Fibroblast of skin of left biceps (primary cell): ENCODE measurements at places on chromosomes 3 and 15.

- peak; percentile 78 for DNase-seq
These were observed 35.8 kb downstream of the ST8SIA2 start for GRCh38 chr15:92429378-92430068.

DNA sequence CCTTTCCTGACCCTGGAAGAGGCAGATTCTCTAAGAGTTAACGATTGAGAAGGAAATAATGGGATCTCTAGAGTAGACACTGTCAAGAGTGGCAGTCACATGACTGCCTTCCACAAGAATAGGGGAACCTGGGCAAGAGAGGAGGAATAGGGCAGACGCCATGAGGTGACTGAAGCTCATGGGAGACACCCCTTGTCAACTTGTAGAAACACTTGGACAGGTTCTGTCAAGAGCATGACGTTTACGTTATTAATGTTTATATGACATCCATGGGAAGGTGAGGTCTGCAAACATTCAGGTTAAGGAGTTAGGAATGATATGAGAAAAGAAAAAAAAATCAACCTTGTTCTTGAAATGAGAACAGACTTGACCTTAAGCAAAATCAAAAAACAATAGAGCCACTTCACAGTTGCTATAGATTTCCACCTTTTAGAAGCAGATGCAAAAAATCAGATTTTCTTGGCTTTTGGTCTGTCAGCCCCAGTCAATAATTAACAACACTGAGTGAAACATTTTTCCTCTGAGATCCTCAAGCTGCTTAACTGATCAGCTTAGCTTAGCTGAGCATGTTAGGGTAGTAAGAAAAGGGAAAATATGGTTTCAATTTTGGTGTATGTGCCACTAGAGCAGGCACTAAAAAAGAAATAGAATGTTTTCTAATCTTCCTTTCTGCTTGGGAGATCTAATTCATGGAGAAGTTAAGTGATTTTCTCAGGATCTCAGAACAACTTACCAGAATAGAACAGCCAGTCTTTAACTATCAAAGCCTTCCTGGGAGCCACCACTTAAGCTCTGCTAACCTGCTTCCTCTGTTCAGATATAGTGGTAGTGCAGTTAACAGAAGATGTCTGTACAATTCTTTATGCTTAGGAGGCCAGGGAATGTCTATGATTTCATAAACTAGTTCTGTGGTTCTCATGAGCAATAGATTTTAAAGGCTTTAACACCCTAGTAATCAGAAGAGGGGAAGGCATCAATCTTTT, 116.9 kb downstream of the B3GALNT1 start:
- no peak for DNase-seq

DNA sequence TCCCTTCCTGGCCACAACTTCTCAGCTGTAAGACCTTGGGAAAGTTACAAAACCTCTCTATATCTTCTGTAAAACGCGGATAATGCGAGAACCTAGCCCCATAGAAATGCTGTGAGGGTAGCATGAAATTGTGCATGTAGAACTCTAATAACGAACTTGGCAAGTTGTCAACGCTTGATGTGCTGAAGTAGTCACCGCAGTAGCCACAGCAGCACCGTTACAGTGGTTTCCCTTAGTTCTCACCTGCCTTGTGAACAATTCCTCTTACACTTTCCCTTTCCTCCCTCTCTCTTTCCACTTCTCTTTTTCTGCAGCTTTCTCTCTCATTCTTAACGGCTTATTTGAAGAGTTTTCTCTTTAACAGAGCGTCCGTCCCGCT, 447 bp upstream of the SHQ1 start:
- DNase-seq: no peak

- DNase-seq: no peak
These were observed 740.9 kb upstream of the LMCD1 start for GRCh38 chr3:7760718-7761117.

GRCh38 chr3:111236836-111237713, 165.5 kb downstream of the NECTIN3 start:
- DNase-seq: no peak

- no peak for DNase-seq
These were observed 19.8 kb downstream of the IGDCC4 start for GRCh38 chr15:65402961-65403360.

- no peak for DNase-seq
These were observed 12.8 kb downstream of the SH3BP5 start for GRCh38 chr3:15319575-15319974.

DNA sequence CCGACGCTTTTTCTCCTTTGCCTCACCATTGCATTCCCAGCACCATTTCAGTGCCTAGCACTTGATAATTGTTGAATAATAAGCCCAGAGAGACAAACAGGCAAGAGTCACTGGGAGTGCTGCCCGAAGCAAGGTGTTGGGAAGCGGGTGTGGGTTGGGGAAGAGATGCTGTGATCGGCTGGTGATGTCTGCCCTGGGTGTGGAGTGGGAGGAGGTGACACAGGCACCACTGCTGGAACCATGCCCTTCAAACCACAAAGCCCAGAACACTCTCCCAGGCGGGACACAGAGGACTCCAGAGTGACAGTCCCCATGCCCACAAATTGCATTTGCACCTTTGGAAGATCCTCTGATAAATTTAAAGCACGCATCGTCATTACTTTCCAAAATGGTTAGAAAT, 148.2 kb downstream of the CHSY1 start:
- DNase-seq: no peak

DNA sequence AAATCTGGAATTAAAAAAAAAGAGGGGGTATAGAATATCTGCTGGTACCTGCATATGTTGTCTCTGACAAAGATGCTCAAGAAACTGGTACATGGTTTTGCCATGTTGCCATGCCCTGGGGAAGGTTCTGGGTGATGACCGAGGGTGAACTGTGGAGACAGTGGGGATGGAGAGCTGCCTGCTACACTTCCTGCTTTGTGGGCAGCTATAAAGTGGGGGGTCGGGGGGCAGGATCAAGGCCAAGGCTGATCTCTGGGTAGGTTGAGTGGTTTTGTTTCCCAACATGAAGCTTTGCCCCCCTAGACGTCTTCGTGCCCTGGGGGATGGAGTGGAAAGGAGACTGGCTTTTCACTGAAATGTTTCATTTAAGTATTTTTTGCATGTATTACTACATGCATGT, 74.6 kb downstream of the IQSEC1 start:
- DNase-seq: no peak

- DNase-seq: peak; percentile 4
These were observed 391.5 kb upstream of the CCDC54 start for GRCh38 chr3:106985721-106986120.

GRCh38 chr3:121794264-121794983, 40.4 kb downstream of the IQCB1 start:
- DNase-seq: no peak

DNA sequence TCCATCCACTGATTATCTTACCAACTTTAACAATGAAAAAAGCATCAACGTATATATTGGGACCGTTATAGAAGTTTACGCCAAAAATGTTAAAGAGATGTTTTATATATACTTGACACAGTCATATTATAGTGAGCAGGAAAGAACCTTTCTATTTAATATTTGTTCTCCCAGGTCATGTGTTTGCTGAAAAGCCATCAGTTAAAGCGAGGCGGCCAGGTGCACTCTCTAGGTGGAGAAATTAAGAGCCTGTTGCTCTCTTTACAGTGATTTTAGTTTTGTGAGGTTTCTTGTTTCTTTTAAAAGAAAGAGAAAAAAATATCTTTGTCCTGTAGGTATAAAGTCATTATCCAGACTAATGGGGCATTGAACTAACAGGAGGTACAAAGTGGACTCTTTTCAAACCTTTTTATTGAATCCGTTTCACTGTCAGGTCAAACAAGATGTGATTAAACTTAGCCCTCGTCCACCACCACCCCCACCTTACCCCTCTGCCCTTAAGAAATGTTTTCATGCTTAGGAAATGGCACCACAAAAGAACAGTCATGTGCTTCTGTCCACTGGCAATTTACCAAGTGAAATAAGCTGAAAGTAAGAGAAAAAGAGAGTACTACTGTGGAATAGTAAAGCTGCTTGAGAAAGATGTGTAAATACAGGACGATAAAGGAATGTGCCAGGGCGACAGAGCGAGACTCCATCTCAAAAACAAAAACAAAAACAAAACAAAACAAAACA, 279.9 kb downstream of the PTPRG start:
- DNase-seq: no peak

DNA sequence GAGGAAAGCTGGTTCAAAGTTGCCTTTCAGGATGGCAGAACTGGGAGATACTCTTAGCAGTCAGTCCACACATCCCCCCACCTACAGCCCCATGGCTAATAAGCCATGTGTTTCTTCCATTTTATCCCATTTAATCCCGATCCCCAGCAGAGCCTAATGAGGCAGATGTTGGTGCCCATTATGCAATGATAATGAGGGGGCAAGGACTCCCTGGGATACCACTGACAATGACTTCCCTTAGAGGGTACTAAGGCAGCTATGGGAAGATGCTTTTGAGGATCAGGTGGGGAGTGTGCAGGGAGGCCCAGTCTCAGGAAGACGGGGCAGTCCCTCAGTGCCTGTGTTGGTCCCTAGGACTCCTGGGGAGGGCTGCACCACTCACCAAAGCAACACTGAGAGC, 43.8 kb upstream of the TBC1D21 start:
- DNase-seq: no peak

GRCh38 chr15:78093242-78094020, 1.1 kb downstream of the SH2D7 start:
- DNase-seq: peak; percentile 85

DNA sequence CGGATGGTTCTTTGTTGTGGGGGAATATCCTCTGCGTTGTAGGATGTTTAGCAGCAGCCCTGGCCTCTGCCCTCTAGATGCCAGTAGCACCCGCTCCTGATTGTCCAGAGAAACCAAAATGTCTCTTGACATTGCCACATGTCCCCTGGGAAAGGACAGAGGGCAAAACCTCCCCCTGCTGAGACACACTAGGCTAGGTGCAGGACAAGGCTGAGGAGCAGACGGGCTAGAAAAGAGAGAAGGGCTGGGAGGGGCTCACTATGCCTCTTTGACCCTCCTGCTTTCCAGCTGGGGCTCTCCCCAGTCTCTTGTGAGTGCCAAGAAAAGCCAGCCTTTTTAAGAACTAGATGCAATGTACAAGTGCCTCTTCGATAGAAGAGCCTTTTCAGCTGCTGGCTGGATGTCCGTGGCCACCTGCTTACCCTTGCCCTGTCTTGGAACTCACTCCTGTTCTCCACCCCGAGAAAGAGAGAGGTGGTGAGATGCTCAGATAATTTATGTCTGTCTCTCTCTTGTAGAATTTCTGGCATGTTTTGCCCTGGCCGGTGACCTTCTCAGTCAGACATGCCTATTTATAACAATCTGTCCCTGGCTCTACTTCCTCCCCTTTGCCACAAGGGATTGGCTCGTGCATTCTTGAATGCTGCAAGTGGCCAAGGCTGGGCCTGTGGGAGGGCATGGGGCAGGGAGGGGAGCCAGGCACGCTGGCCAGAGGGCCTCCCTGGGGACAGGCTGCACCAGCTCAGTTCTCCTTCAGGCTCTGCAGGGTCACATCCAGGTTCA, 142.6 kb downstream of the RPLP1 start:
- no peak for DNase-seq

- no peak for DNase-seq
These were observed 104.3 kb downstream of the MEX3B start for GRCh38 chr15:81941479-81941878.

DNA sequence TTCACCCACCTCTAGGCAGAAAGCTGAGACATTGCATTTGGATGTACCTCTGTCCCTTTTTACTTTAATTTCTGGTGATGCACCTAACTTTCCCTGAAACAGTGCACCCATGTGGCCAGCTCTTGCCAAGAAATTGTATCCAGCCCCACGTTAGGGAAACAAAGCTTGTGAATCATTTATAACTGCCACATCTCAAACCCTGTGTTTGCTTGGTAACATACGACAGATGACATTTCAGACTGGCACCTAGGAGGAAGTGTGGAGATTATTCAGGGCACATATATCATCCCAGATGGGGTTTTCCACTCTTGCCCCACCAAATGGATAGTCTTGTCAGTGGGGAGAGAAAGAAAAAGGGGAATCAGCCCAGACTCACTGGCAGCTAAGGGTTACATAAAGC, 2.1 kb downstream of the CYB561D2 start:
- DNase-seq: no peak

- DNase-seq: no peak
These were observed 767.0 kb downstream of the OTOL1 start for GRCh38 chr3:162263596-162263995.

- DNase-seq: no peak
These were observed 29.0 kb downstream of the CMSS1 start for GRCh38 chr3:99846477-99847160.

DNA sequence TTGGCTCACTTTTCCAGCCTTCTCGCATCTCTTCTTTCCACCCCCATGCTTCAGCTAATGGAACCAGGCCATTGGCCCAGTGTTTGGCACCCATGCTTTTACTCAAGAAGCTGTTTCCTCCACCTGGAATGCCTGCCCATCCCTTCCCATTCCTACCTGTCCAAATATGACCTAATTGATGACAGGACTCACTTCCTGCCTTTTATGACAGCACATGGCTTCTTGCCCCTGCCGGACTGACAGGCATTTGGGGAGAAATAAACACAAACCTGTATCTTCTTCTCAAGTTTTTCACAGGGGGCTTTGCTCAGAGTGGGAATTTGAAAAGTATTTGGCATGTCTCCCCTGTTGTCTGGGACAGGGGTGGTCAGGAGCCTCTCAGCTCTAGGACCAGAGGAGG, 120.1 kb downstream of the ABHD5 start:
- no peak for DNase-seq

DNA sequence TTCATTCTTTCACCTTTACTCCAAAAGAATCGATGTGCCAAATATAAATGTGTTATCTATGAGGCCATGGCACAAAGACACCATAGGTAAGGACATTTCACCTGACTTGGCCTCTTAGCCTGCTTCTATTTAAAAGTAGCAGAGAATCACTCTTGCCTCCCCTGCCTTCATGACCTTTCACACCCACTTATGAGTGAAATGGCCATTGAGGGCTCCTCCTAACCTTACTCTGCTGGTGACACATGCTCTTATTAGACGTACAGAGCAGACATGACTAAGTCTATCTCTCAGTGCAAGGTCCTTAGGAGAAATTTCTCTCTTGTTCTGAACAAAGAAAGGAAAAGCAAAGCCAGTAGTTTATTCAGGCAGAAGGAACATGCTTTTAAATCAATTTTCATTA, 150.7 kb downstream of the LRTM1 start:
- no peak for DNase-seq

DNA sequence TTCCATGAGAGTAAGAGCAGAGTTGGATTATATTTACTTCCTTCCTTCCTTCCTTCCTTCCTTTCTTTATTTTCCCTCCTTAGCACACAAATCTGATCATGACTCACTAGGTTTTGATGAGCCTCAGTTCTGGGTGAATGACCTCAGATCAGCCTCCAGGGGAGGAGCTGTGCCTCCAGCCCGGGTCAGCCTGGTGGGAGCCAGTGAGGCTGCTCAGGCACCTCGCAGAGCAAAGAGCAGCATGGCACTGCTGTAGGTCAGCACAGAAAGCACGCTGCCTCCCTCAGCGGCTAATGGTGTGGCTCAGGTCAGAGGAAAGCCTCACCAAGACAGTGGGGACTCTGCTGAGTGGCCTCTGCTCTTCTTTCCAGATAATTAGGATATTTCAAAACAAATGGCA, 108.5 kb downstream of the SYNPR start:
- no peak for DNase-seq

- DNase-seq: no peak
These were observed 72.9 kb upstream of the GALNT15 start for GRCh38 chr3:16101295-16102186.

GRCh38 chr3:99418709-99419108, 219.7 kb upstream of the COL8A1 start:
- DNase-seq: no peak
